Right kidney (tissue), 9 donors: ENCODE measurements at places on chromosomes 2 and 18.

- no peak for DNase-seq
Measured at GRCh38 chr18:23342506-23342905, 110.6 kb upstream of the RIOK3 start.

DNA sequence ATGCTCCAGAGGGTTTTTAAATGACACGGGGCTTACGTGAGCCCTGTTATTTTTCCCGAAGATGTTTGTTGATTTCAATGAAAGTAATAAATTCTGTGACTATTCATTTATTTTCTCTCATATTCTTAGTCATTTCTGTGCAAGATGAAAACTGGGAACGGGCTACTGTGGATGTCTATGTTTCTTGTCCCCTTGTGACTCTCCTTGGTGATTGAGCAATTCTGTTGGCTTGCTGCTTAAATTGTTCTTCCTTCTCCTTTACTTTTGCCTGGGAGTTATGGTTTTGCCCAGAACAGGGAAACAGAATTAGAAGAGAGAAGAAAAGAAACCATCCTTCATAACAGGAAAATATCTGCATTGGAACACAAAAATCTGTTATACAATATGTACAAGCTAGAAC lies 508.2 kb upstream of the DSEL start:
- DNase-seq: no peak

DNA sequence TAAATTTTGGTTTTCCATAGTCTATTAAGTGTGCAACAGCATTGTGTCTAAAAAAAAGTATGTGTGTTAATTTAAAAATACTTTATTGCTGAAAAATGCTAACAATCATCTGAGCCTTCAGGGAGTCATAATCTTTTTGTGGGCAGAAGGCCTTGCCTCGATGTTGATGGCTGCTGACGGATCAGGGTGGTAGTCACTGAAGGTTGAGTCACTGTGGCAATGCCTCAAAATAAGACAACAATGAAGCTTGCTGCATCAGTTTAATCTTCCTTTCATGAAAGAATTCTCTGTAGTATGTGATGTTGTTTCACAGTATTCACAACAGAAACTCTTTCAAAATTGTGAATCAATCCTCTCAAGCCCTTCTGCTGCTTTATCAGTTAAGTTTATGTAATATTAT lies 31.3 kb downstream of the HDHD2 start:
- no peak for DNase-seq

DNA sequence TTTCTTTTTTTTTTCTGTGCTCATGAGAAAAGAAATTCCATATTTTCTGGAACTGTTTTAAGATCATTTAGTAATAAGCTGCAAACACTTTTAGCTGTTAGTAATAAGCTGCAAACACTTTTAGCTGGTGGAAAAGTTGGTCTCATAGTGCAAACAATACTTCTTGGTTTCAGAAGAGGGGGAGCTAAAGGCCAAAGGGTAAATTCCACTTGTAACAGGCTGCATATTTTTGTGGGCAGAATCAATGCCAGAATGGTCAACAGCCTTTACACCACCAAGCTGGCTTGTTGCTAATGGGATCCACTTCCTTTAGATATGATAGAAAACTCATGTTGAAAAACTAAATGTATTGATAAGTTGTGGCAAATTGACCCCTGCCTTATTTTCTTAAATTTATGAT lies 356.8 kb downstream of the NR4A2 start:
- DNase-seq: no peak

- no peak for DNase-seq
Measured at GRCh38 chr2:144132357-144132756, 387.6 kb downstream of the ZEB2 start.

- DNase-seq: no peak
Measured at GRCh38 chr2:235917506-235917905, 250.7 kb downstream of the GBX2 start.

DNA sequence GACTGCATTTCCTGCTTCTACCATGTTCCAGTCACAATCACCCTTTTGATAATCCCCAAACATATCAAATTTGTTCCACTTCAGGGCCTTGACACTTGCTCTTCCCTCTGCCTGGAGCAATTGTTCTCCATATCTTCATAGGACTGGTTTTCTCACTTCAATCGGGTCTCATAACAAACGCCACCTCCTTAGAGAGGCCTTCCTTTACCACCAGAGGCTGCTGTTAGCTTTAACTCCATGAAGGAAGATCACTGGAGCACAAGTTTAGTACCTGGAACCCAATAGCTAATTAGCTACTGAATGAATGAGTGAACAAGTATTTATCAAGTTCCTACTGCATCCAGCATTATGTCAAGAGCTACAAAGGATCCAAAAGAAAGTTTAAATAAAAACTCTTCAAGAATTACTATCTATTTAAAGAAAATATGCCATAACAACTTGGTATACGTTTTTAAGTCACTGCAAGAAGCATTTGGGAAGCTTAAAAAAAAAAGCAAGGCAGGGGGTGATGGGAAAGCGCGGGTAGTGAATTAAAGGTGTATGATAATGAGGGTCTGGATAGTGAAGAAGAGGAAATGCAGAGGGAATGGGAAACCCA lies 58.8 kb downstream of the BAZ2B start:
- DNase-seq: no peak

DNA sequence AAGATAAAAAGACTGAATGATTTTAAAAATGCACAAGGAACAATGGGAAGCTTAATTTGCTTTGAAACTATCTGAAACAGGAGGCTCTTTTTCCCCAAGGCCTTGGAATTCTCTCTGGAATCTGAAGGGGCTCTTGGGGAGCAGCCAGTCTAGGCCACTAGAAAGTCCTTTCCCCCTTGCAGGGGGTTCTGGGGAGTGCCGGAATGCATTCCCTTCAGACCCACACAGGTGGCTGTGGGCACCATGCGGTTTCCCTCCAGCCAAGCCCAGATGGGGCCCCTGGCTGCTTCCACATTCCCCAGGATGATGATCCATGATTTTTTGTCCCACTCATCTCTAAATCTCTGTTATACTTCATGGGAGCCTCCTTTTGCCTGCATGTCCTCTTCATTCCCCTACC lies 10.7 kb downstream of the GPR45 start:
- no peak for DNase-seq

DNA sequence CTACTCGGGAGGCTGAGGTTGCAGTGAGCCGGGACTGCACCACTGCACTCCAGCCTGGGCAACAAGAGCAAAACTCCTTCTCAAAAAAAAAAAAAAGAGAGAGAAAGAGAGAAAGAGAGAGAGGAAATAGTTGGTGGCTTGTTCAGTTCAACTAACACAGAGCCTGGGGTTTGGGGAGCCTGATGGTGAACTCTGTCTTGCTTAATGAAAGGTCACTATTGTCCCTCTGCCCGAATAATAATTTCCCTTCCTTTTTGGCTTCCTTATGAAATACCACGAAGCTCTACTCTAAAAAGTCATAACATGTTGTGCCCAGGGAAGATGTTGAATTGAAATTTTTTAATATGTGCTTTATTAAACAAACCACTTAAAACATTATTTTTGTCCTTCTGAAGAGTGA lies 17.3 kb downstream of the BCL2 start:
- DNase-seq: no peak

GRCh38 chr18:57519668-57520424 lies 66.7 kb downstream of the FECH start:
- DNase-seq: no peak

- no peak for DNase-seq
Measured at GRCh38 chr2:26566081-26566375, 75.1 kb downstream of the CIB4 start.

DNA sequence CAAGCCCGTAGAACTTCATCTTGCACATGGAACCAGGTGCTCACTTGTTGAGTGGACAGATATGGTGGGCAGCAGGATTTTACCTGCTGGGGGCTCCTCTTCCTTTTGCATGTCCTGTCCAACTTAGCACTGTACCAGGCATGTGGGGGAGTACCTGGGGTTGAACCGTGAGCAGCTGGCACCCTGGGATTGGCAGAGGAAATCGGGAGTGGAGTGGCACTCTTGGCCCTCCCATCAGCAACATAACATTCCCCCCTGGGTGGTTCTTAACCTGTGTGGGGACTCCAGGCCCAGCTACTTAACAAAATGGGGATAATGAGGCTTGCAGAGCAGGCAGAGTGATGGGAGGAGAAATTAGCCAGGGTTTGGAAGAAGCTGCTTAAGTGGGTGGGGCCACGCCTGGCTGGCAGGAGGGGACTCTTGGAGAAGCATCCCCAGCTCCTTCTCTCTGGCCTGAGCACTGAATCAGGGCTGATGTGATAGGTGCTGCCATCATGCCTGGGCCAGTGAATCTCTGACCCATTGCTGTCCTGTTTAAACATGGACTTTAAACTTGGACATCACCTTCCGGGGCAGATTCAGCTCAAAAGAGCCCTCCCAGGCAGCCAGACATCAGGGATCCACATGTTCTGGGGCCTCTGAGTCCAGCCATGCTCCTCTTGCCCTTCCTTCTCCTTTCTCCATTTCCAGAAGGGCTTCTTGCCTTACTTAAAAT lies 15.5 kb downstream of the FOSL2 start:
- no peak for DNase-seq

GRCh38 chr18:78330766-78331165 lies 648.9 kb upstream of the SALL3 start:
- DNase-seq: no peak

DNA sequence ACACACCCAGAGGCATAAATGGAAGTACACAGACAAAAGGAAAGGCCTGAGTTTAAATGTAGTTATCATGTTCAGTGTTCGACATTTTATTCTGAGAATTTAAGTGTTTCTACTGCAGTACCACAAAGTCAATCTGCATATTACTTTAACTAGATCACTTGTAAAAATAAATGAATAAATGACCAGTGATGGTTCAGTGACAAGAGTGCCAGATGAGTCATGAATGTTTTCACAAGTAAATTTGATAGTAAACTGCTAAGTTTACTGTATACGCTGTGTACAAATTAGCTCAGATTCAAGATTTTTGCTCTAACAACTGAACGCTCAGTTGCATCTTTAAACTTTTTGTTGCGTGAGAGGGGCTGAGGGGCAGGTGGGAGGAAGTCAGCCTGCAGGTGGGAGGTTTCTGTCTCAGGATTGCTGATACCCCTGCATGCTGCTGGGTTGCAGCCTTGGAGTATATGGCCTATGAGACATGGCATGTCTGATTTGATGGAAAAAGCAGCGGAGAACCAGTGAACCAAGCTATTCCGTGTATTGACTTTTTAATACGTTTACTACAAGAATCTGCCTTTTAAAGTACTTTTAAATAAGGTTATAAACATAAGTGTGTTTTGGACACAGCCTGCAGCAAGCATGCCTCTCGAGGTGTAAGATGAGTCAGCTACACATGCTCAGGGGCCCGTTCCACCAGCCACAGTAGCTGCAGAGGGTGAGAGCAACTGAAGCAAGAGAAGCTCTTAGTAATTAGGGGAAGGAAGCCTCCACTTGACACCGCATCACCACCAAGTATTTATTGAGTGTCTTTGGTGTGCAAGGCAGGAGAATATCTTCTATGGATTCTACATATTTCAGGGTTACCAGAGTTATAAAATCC lies 245.1 kb downstream of the NEDD4L start:
- no peak for DNase-seq

DNA sequence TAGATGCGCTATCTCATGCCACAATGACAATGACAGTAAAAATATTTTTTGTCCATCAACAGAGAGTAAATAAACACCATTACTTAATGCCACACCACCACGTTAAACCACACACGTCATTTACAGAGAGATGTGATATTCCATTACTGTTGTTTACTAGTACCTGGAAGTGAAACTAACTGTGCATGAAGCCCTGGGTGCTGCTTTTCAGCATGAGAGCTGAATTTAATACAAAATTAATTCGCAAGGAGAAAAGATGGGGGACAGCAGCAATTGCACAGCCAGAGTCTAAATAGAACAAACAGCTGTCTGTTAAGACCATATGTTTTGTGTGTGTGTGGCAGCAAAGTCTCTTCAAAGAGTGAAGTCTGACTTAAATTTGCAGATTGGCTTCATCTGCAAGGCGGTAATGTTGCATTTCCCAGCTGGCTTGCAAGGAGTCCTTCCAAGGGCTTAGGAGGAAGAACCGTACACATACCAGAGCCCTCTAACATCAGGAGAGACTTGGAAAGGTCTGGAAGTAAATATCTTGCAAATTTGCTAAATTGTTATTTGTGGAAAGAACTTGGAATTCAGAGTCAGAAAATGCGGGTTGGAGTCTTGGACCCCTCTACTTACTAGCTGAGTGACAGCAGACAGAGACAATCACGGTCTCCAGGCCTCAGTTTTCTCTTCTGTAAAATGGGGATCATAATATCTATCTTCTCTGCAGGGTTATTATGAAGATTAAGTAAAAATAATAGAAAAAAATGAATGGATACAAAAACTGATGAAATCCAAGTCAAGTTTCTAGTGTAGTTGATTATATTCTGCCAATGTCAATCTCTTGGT lies 127.6 kb downstream of the ALPK2 start:
- no peak for DNase-seq

- DNase-seq: no peak
Measured at GRCh38 chr2:150052457-150052856, 435.0 kb downstream of the RND3 start.

- DNase-seq: no peak
Measured at GRCh38 chr18:7169601-7170000, 52.0 kb upstream of the LAMA1 start.

GRCh38 chr2:55103046-55103445 lies 52.8 kb upstream of the RTN4 start:
- no peak for DNase-seq

DNA sequence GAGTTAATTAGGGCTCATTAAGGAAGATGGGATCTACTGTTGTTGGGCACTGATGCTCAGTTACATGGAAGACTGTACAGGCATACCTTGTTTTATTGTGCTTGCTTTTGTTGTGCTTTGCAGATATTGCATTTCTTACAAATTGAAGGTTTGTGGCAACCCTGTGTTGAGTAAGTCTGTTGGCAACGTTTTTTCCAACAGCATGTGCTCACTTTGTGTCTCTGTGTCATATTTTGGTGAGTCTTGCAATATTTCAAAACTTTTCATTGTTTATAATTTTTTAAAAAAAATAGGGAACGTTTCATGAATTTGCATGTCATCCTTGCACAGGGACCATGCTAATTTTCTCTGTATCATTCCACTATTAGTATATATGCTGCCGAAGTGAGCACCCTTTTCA lies 15.6 kb downstream of the PHLPP1 start:
- no peak for DNase-seq

- DNase-seq: peak; percentile 81
Measured at GRCh38 chr2:138779781-138780445, at the start of gene NXPH2. Gene NXPH2 (minus strand): TSS chr2:138780390. CDS start chr2:138780241, 149 bp downstream.

DNA sequence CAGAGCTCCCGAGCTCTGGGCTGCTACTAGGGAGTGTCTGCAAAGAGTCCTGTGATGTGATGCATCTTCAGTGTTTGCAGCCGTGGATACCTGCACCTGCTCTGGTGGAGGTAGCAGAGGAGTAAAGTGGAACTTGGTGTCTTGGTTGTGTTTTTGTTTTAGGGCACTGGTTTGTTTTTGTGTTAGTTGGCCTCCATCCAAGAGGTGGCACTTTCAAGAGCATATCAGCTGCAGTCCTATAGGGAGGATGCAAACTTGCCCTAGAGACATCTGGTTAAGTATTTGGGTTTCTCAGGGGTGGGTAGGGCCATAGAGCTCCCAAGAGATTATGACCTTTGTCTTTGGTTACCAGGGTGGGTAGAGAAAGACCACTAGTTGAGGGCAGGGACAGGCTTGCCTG lies 1249.0 kb upstream of the FAM98A start:
- DNase-seq: no peak

- no peak for DNase-seq
Measured at GRCh38 chr2:102100371-102101096, 42.0 kb upstream of the IL1R1 start.

- no peak for DNase-seq
Measured at GRCh38 chr2:103991591-103991990, 862.3 kb upstream of the POU3F3 start.
